ENCODE measurements at places on chromosomes 3 and 15.

- DNase-seq = no peak
Measured at GRCh38 chr3:78077842-78078241, 1037.9 kb downstream of the ROBO2 start.

- DNase-seq = no peak
Measured at GRCh38 chr3:171113716-171114115, 87.2 kb upstream of the SLC2A2 start.

DNA sequence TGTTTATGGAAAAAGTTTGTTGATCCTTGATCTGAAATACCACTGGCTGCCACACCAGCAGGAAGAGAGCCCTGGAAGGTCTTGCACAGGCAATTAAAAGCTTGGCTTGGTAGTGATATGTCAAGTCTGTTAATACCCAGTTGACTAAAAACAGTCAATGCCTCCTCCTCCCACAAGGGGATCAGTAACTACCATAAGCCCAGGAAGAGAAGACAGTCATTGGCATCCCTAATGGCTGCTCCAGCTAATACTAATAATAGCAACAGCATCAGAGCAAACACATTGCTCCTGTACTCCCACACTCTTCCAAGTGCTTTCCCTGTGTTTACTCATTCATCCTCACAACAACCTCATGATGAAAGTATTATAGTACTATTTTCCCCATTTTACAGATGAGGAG is 528.6 kb downstream of the TAFA4 start:
- no peak for DNase-seq

- no peak for DNase-seq
Measured at GRCh38 chr3:177136741-177137140, 60.5 kb downstream of the TBL1XR1 start.

- no peak for DNase-seq
Measured at GRCh38 chr3:109131276-109131675, 5.2 kb upstream of the C3orf85 start.

DNA sequence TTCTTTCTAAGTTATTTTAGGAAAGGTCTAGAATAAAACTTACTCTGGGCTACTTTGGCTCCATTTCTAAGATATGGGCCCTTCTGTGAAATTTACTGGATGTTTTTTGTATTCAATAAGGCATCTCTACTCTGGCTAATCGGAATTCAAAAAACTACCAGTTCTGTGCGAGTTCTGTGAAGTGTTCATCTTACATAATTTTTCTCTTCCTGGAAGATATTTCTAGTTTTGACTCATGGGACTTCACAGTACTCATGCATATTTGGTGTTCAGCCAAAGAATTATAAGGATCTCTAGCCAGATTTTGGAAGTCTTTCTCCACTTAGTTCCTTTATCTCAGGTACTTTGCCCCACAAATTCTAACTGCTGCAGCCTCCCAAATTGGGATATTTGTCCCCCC is 46.4 kb upstream of the MBNL1 start:
- no peak for DNase-seq

- no peak for DNase-seq
Measured at GRCh38 chr3:47035645-47036044, 56.2 kb downstream of the NBEAL2 start.

GRCh38 chr15:88257311-88258092 is 963 bp upstream of the NTRK3 start:
- DNase-seq = no peak

DNA sequence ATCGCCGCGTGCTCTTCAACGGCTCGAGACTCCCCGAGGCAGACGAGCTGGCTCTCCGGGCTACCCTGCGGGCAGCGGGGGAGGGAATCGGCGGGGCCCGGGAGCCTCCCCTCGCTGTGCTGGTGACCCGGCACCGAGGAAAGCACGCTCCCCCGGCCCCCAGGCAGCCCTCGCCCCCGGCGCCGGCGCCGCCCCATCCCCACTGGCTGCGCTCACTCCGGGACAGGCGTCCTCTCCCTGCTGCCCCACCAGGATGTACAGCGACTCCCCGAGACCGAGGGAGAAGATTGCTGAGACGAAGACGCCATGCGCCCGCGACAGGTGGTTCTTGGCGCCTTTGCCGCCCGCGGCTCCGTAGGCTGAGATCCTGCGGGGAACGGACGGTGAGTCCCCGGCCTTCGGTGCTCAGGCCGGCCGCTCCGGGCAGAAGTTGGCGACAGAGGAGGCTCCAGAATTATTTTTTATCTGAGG is 1.7 kb downstream of the LTK start:
- no peak for DNase-seq

DNA sequence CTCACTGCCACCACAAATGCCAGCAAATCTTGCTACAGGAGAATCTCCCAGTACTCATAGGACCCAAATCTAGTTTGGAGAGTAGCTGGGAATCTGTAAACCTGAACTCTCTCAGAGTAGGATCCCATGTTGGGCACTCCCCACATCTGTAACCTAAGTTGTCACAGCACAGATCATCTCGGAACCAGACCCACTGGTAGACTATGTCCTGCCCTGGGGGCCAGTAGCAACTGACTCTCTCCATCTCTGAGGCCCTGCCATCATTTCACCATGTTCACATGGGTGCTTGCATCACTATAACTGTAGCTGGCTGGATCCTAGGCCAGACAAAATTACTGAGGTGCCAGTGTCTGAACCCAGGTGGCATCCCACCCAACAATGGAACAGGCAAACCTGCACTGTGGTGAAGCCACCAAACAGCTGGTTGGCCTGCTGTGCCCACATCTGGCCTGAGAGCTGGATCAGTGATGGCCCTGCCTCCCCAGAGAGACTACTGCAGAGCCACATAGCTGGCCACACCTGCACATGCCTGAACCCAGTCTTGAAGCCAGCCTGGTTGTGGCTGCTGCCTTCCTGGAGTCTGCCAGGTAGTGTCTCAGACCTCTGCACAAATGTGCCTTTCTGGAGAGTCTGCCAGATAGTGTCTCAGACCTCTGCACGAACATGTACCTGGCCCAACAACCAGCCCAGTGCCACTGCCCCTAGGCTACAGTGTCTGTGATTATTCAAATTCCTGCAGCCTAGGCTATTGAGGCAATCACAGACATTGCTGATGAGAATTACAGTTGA is 82.0 kb downstream of the ISL2 start:
- DNase-seq = no peak

DNA sequence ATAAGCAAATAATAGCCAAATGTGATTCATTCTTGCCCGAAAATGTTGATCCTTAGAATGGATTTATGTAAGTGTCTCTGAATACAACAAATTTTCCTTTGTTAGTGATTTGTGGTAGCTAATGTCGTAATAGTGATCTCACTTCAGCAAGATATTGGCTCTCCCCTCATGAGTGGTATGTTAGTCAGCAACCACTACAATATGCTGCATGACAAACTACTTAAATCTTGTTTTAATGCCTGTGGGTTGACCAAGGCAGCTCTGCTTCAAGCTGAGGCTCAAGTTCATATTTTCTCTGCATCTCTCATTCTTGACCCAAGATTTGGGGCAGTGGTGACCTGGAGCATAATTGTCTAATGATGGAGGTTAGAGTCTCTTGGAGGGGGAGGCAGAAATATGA is 49.8 kb upstream of the GALNT15 start:
- DNase-seq = no peak

GRCh38 chr15:60975218-60975617 is 253.9 kb downstream of the RORA start:
- no peak for DNase-seq

GRCh38 chr3:97817965-97818364 is 3.8 kb upstream of the CRYBG3 start:
- no peak for DNase-seq

- no peak for DNase-seq
Measured at GRCh38 chr15:101175401-101175800, 76.4 kb downstream of the CHSY1 start.

DNA sequence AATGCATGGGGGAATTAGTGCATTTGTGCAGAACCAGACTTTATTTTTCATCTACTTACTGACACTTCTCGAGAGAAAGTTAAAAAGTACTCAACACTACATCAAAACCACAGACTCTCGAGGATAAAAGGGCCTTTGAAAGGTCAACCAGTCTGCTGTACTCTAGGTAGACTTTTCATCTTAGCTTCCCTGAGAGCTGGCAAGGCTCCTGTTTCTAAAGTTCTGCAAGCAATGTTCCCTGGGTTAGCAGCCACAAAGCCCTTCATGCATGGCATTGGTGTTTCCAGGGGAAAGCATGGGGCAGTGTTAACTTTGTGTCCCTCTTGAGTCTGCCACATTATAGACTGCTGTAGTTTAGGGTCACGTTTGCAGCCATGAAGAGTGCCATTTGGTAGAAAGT is 106.4 kb upstream of the PFN2 start:
- DNase-seq = no peak
